ENCODE measurements at places on chromosomes 4 and X.

- no peak for DNase-seq
Measured at GRCh38 chr4:133084421-133084820, 64.7 kb upstream of the PCDH10 start.

- no peak for DNase-seq
Measured at GRCh38 chr4:142036795-142037583, 400.6 kb downstream of the IL15 start.

DNA sequence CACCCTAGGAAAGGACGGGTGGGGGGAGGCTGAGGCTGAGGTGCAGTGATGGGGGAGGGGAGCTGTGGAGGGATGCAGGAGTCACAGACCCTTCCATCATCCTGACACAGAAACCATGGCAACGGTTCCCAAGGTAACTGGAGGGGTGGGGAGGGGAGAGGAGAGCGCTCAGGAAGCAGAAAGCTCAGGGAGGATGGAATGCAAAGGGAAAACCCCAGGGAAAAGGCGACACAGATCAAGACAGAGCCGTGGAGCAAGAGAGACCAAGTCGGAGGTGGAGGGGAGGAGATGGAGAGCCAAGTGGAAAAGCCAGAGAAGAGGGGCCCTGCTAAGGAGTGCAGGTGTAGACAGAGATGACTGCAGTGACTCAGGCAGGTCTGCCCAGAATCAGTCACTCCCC lies 14.5 kb downstream of the L1CAM start:
- no peak for DNase-seq

DNA sequence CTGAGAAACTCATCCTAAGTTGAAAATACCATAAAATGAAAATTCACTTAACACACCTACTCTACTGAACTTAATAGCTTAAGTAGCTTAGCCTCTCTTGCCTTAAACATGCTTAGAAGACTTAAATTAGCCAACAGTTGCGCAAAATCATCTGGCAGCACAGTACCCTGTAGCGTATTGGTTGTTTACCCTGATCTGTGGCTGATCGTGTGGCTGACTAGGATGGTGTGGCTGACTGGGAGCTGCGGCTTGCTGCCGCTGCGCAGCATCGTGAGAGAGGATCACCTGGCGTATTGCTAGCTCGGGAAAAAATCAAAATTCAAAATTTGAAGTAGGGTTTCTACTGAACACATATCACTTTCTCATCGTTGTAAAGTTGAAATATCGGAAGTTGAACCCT lies 6.3 kb downstream of the RUFY3 start:
- no peak for DNase-seq

DNA sequence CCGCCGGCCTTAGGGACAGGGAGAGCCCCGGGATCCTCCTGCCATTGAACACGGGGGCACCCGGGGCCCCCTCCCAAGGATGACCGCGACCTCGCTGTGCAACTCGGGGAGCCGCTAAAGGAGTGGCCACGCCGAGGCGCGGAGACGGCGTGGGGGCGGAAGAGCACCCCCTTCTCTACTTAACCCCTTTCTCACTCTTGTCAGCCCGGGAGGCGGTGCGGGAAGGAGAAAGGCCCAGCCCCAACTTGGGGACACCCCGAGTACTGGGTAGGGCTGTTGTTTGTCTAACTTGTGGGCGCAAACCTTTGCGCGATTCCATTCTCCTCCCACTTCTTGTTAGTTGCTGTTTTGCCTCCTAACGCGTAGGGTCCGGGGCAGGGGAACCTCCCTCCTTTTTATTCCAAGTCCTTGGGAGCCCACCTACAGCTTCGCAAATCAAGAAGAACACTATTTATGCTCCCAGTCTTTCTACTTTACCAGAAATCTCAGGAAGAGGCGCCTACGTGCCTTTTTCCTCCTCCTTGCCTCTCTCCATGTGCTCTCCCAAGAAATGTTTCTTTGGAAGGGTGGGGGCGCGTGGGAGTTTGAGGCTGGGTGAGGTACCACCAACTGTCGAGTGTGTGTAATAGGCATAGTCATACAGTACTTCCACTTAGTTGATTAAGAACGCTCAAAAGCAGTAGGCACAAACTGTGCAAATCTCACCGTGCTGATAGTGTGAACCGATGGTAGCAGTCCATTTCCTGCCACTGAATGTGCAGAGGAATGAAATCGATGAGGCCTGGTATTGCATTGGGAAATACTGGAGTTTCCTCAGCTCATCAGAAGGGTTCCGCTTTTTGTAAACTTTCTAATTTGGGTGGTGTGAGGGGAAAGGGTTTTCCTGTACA lies 813 bp downstream of the DIAPH2 start:
- no peak for DNase-seq

Measured in NCI-H1436 (cell line).